PC-3 (cell line): ENCODE measurements at places on chromosomes 3 and 15. TPM values are rescaled to one million over a fixed set of nuclear protein-coding genes. Genes with fewer than 3 reads are reported as not detected.

GRCh38 chr3:135229018-135229495 is 434.0 kb downstream of the EPHB1 start:
- DNase-seq = no peak
- H3K27me3 ChIP-seq = no peaks in the 10 kb centered on the region
- H3K36me3 ChIP-seq = no peaks in the 10 kb centered on the region
- H3K4me1 ChIP-seq = no peaks in the 10 kb centered on the region
- H3K4me3 ChIP-seq = no peak overlapping the region

The SLC4A7 gene
- total RNA-seq = 56.0 and 59.7 TPM in 2 replicates

GRCh38 chr15:92725171-92725570 is 69.6 kb upstream of the FAM174B start:
- H3K4me3 ChIP-seq = no peak overlapping the region
- no peaks in the 10 kb centered on the region for H3K36me3 ChIP-seq
- H3K27me3 ChIP-seq = no peaks in the 10 kb centered on the region

- no peaks in the 10 kb centered on the region for H3K36me3 ChIP-seq
- no peak overlapping the region for H3K27ac ChIP-seq
- no peaks in the 10 kb centered on the region for H3K4me1 ChIP-seq
- H3K4me3 ChIP-seq = no peak overlapping the region
- no peak for DNase-seq
These were observed 45.0 kb upstream of the THRB start for GRCh38 chr3:24539699-24540098.

The EIF4G1 gene
- 463 and 599 TPM in 2 replicates for total RNA-seq
